ENCODE measurements at places on chromosomes 1 and 21.

DNA sequence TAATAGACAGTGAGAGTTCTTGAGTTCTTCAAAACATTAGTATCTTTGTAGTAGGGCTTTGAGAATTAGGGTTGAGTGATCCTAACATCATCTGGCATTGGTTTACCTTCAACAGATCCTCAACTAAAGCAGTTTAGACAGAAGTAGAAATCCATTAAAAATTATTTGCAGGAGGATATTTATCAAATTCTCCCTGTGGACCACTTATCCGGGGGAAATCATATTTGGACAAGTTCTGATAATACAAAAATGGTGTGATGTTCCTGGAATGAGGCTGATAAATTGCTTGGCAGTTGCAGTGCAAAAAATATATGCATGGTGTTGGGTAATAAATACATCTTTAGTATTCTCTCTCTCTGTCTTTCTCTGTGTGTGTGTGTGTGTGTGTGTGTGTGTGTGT is 115.1 kb upstream of the CHODL start:
- no peak for DNase-seq

DNA sequence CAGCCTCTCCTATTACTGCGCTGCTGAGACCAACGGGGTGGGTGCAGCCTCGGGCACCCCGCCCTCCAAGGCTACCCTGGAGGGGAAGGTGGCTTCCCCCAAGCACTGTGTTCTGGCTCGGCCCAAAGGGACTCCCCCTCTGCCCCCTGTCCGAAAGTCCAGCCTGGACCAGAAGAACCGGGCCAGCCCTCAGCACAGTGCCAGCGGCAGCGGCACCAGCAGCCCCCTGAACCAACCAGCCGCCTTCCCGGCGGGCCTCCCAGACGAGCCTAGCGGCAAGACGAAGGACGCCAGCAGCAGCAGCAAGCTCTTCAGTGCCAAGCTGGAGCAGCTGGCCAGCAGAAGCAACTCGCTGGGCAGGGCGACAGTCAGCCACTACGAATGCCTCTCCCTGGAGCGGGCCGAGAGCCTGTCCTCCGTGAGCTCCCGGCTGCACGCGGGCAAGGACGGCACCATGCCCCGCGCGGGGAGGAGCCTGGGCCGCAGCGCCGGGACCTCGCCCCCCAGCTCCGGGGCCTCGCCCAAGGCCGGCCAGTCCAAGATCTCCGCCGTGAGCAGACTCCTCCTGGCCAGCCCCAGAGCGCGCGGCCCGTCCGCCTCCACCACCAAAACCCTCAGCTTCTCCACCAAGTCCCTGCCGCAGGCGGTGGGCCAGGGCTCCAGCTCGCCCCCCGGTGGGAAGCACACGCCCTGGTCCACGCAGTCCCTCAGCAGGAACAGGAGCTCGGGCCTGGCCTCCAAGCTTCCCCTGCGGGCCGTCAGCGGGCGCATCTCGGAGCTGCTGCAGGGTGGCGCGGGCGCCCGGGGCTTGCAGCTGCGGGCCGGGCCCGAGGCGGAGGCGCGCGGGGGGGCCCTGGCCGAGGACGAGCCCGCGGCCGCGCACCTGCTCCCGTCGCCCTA is 533.1 kb downstream of the KIF26B start:
- no peak for DNase-seq

DNA sequence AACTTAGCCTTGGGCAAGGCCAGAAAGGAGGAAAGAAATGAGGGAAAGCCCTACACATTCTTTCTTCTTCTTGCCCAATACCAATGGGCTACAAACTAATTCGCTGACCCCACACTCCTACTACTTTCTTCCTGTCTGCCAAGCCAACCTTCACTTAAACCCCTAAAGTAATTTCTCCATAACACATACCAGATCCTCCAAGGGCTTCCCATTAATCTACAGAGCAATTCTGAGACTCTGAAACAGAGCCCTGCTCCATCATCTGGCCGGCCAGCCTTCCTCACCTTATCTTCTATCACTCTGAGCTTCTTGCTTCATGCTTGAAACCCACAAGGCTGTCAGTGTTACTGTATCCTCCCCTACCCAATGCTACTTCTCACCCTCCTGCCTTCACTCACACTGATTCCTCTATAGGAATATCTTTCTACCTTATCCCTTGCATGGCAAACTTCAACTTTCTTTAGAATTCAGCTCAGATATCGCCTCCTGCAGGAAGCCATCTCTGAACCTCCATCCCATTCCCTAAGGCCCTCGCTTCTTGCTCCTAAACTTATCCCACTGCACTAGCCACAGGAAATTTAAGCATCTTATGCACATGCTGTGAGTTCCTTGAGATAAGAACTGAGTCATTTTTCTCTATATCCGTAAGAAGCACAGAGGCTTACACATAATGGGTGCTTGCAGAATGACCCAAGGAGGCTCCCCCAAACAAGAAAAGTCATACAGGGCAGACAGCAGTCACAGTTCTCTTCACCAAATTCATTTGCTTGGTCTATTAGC is 81.9 kb downstream of the JAK1 start:
- no peak for DNase-seq

GRCh38 chr1:197989058-197989457 is 71.9 kb downstream of the LHX9 start:
- DNase-seq: no peak

- no peak for DNase-seq
Observed at GRCh38 chr1:64043288-64043687, 160.1 kb upstream of the UBE2U start.

DNA sequence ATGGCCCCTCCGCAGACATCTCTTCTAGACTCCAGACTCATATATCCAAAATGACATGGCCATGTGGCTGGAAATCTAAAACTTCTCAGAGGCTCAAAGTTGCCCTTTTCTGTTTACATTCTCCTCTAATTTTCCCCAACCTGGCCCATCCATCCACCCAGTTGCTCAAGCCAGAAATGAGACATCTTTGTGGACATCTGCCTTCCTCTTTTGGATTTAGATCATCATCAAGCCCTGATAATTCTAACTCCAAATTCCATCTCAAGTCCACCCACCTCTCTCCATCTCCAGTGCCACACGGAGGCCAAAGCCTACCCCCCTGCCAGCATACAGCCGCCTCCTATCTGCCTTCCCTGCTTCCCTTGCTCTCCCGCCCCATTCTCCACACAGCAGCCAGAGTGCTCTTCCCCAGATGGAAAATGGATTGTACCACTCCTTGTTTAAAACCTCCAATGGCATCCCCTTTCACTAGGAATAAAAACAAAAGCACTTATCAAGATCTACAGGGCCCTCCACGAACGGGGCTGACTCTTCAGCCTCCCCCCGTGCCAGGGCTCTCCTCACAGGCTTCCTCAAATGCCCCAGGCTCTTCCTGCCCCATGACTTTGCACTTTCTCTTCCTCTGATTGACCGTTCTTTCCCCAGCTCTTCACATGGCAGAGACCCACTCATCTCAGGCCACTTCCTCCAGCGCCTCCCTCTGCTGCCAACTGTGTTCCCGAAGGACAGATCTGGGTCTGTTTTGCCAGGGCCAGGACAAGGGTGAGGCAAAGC is 40.1 kb downstream of the SYT6 start:
- DNase-seq: no peak

DNA sequence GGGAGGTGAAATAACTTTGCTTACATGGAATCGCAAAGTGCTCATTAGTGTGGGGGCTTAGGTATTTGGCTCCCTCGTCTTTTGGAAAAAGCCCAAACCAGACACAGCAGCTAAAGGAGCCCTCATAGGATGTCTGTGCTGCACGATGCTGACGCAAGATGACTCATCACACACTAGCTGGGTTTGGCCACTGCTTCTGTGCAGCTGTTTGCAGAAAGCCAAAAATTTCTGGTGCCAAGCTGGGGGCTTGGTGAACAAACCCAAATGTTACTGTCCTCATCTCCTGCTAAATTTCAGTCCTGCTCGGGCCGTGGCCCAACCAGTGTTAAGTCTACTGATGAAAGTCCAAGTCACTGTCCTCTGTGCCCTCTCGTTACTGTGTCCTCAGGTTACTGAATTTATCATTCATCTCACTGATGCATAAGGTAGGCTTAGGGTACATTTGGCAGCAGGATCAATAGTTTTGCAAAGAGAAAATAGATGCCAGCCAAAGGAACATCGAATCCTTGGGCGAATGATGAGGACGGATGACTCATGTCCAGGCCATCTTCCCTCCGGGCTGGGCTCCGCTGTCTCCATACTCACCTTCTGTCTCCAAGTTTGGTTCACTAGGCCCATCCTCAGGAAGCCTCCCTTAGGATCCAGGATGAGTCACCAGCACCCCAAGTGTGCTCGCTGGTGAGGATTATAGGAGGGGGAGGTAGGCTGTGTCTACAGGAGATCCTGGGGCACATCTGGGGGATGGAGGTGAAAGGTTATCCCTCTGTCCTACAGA is 177.7 kb downstream of the ADSS2 start:
- peak; percentile 39 for DNase-seq

DNA sequence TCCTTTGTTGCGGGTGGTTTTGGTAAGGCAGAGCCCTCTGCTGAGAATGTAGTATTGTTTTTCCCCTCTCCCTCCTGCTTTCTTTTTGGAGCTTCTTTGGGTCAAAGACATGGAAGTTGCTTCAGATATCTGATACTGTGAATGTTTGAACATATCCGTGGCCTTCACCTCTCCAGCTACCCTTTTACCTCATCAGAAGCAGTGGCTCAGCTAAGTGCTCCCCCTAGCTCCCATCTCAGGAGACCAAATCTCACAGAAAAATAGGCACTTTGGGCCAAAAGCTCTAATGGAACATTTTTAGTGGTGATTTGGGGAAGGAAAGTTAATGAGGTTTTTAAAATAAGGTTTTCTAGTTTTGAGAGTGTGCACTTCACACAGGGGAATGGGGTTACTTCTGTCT is 6.3 kb downstream of the TMEM200B start:
- no peak for DNase-seq

GRCh38 chr1:25019337-25020172 is 89.5 kb upstream of the RUNX3 start:
- DNase-seq: no peak

DNA sequence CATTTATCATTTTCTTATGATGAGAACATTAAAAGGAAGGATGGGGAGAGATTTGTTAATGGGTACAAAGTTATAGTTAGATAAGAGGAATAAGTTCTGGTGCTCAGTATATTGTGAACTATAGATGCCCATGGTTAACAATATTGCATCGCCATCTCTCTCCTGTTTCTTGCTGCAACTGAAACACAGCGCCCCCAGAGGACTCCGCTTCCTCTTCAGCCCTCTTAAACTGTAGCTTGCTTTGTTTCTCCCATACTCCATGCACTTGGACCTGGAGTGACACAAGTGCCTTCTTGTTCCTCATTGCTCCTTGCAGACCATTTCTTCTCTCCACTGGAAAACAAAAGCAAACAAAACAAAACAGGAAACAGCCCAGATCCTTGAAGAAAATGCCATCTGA is 70.1 kb upstream of the NTPCR start:
- peak; percentile 41 for DNase-seq

DNA sequence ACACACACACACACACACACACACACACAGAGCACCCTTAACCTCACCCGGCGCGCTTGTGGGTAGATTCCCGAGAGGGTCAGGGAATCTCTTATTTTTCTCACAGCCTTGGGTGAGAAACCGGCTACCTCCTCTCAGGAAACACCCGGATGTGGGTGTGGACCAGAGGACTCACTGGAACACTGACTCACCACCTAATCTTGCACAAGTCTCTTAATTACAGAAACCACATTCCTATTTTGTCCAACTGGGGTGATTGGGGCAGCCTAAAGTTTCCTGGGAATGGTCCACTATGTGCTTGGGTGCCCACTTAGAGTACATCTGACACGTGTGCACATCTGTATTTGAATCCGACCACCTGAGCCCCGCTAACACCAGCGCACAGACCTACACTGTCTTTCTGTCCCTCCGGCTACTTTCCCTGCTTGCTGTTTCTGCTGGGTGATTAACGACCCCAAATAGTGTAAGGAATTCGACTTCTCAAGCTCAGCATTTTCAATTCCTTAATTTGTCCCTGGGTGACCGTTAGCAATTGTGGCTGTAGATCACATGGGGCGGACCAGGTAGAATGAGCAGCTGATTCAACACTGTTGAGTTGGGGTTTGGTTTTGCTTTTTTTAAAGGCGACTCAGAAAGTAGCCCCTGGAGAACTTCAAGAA is 14.0 kb upstream of the TBX15 start:
- no peak for DNase-seq

- no peak for DNase-seq
Observed at GRCh38 chr1:119721896-119722295, 10.2 kb downstream of the PHGDH start.

- peak; percentile 84 for DNase-seq
Observed at GRCh38 chr1:9455487-9456234, 83.6 kb upstream of the SLC25A33 start.

GRCh38 chr1:85199667-85200462 is 951 bp downstream of the SYDE2 start:
- DNase-seq: no peak

DNA sequence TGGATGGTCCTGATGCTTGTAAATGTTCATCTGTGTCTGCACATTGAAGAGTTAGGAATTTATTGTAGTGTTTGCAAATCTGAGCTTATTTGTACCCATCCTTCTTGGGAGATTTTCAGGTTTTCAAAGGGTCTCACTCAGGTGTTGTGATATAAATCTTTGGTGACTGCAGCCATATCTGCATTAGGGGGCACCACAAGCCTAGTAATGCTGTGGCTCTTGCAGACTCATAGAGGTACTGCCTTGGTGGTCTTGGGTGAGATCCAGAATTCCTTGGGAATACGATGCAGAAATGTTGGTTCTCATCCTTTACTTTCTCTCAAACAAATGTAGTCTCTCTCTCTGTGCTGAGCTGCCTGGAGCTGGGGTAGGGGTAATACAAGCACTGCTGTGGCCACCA is 405.9 kb downstream of the TTLL7 start:
- DNase-seq: no peak

DNA sequence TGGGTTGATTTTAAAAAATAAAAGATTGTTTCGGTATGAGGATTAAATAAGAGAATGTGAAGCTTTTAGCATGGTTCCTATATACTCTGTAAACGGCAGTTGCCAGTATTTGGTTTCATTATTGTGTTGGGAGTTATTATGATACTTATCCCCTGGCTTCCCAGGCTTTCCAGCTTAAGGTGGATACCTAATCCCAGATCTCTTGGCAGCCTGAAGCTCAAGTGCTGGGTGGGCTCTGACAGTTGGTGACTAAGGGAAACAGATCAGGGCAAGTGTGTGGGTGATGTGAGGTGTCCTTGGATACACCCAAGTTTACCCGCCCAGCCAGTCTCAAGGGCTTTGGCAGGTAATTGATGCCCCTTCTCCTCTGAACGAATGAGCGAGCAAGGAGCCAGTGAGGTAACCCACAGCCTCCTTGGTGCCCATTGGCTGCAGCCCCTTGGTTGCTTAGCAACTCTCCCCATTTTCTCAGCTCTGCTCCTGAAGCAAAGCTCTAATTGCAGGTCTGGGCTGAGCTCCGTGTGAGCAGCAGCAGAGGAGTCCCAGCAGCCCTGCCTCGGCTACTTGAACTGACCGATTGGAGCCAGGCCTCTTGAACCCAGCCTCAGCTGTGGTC is 6.1 kb downstream of the IPO13 start:
- no peak for DNase-seq

GRCh38 chr1:26890467-26890796 is 349 bp upstream of the GPN2 start:
- no peak for DNase-seq

GRCh38 chr1:181483285-181484195 is at the start of gene CACNA1E:
Gene CACNA1E, plus strand, starts transcription at chr1:181483517. Its CDS starts 228 bp downstream, at chr1:181483745.
- DNase-seq: no peak

Measured in activated CD4-positive, alpha-beta T cell treated with anti-CD3 and anti-CD28 coated beads for 36 hours (primary cell).